Right lobe of liver (tissue), 6 donors: ENCODE measurements at places on chromosomes 1 and 21.
A peak's percentile ranks its signal among the peaks of the same experiment; 100 is the strongest.

- DNase-seq: no peak
Measured at GRCh38 chr21:19995253-19995652, 1003.0 kb upstream of the NCAM2 start.

DNA sequence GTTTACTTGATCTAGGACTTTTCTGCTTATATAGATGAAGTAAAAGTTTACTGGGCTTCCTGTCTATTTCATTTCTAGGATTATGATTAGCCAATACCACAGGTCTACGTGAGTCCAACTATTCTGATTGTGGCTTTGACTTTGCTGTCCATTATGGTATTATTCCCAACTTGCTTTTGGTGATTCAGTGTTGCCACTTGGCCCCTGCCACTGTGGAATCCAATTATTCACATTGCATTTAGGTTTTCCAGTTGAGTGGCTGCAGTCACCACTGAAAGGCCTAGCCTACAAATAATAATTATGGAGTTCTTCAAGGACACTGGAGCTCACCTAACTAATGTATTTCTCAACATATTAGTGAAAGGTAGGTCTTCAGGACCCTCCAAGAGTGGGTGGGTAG lies 574.3 kb upstream of the USP24 start:
- no peak for DNase-seq

DNA sequence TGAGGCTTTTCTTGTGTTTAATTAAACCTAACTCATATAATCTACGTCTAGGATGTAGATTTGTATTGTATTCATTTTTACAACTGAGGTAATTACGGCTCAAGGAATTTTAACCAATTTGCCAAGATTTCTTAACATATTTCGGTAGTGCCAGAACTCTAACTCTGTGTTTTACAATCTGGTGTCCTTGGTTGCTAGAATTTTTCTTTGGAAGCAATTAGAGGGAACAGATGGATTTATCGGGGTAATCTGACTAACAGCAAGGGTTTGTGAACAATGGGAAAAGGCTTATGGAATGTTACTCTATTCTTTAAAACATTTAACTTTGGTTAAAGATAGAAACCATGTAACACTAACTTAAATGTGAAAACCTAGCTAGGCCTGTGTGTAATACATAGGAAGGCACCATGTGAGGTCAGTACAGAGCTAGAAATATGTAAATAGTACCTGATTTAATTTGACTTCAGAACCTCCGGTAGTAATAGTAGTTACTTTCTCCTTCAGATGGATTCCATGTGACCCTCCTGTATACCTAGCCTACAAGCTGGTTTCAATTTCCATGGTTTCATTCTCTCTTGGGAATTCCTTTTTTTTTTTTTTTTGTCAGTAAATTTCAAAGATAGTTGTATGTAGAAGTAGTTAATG lies 1.2 kb downstream of the MTF2 start:
- DNase-seq: no peak

- DNase-seq: peak; percentile 62
Measured at GRCh38 chr1:9203511-9203982, 31.0 kb upstream of the H6PD start.

DNA sequence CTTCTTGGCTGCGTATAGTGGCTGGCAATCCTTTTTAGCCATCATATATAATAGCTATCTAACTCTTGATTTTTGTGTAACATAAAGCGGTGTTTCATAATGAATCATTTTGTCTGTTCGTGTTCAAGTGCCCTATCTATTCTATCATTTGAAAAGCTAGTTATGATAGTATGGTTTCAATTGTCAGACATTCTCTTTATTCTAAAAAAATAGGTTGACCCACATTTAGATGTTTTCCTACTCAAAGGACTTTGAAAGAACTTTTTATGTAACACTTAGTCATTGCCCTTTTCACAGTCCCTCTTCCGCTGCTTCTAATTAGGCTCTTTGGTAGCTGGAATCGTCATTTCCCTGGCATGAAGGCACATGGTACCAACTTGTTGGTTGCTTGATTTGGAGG lies 272.2 kb upstream of the B3GALT2 start:
- no peak for DNase-seq

GRCh38 chr1:239527051-239527693 lies 140.8 kb downstream of the CHRM3 start:
- no peak for DNase-seq

- DNase-seq: no peak
Measured at GRCh38 chr1:114075546-114076242, 78.0 kb downstream of the SYT6 start.

GRCh38 chr1:153238527-153238926 lies 21.0 kb upstream of the LORICRIN start:
- DNase-seq: no peak

- no peak for DNase-seq
Measured at GRCh38 chr1:203335503-203335902, 15.4 kb downstream of the FMOD start.

DNA sequence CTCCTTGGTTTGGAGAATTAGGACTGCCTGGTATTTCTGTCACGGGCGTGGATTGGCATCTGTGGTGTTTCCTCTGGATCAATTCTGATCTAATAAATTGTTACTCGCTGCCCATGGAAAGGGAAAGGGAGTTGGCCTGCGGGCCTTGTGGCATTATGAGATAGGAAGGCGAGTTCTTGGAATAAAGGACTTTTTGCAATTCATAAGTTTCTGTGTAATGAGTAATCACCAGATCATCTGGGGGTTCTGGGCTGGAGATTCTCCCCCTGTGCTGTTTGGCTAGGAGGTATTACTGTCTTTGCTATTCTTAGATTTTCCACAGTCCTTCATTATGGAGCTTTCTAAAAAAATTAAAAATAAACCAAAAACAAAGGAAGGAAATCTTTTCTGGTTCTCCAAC lies 315.9 kb downstream of the CAMTA1 start:
- no peak for DNase-seq

- DNase-seq: no peak
Measured at GRCh38 chr1:206905295-206906164, 8.3 kb downstream of the IL24 start.

DNA sequence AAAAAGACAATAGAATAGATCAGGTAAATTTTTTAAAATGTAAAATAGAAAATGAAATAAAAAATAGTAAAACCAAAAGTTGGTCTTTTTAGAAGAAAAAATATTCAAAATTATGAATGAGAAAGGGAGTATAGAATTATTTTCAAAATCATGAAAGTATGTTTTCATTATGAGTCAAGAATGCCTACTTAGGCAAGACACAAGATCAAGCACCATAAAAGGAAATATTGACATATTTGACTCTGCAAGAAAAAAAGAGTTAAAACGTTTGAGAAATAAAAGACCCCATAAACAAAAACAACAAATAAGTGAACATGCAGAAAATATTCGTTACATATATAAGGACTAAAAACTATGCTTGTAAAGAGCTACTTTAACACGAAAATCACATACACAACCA lies 4.8 kb upstream of the COX20 start:
- no peak for DNase-seq

GRCh38 chr1:194342484-194343262 lies 1156.3 kb upstream of the B3GALT2 start:
- no peak for DNase-seq

DNA sequence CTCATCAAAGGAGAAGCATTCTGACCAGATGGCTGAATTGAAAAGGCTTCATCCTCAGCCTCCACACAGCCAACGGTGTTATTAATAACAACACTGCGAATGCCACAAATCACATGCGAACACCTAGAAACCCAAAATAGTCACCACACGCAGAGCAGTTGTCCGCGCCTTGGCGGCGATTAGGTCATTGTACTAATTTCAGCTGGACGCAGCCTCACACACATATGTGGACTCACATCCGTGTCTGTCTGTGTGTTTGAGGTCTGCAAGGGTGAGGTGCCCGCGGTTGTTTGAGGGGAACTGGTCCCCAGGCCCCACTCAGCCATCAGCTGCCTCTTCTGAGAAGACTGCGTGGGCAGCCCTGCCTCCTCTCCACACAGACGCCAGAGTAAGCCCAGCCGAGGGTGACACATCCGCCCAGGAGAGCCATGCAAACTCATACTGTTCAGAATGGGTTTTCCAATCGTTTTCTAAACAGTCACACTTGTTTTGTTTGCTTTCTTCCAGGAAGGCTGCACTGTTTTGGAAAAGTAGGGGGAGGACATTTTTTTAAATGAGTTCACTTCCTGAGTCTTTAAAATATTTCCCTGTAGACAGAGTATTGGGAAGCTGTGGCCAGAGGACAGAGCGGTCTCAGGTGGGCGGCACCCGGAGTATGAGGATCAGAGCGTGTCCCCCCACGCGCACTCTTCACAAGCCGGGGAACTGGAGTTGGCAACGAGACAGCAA lies 53.4 kb downstream of the TOMM20 start:
- peak; percentile 74 for DNase-seq

GRCh38 chr1:223135176-223135942 lies 7.7 kb downstream of the TLR5 start:
- DNase-seq: peak; percentile 50

DNA sequence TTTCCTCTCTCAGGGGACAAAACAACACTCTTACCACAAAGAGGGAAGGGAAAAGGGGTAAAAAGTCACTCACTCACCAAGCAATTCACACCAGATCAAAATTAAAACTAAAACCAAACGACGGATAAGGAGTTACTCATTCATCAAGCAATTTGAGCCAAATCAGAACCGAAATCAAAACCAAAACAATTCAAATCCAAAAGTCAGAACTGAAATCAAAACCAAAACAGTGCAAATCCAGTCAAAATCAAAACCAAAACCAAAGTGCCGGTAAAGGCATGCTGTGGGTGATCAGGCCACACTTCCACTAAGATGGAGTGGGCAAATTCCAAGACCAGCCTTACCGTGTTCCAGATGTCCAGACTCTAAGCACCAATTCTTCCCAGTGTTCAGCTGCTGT lies 717.9 kb downstream of the AMY1C start:
- no peak for DNase-seq

DNA sequence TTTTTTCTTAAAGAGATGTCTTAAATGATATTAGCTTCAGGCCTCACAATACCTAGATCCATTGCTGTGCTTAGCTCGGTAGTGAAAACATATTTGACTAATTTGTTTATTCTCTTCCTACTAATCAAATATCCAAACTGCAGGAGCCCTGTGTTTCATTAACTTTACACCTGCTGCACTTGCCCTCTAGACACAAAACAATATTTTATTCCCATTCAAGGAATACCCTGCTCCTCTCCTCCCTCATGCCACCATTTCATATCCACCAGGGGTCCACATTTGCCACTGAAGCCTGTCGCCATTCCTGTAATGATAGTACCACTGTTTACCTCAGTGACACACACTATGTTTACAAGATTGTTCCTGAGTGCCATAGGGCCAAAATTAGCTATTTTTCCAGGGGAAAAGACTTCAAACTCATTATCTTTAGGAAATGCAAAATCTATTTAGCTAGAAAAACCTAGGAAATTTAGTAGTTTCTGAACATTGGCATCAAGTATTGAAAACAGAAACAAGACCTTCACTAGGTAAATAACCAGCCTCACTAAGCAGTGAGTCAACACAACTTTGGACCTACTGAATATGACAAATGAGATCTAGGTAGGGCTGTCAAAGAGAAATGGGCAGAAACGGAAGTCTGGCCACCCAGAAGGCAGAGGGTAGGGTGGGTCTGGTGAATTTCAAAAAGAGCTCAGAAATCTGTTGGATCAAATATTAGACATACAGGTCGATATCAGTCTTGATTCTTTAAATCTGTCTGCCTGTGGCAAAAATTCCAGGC lies 134.6 kb upstream of the KCNK1 start:
- DNase-seq: no peak

- no peak for DNase-seq
Measured at GRCh38 chr1:220031287-220031686, 15.0 kb downstream of the EPRS1 start.

GRCh38 chr1:80101159-80101558 lies 1094.6 kb upstream of the ADGRL4 start:
- DNase-seq: no peak

GRCh38 chr1:177937931-177938330 lies 31.9 kb downstream of the SEC16B start:
- DNase-seq: no peak
